Stimulated activated CD8-positive, alpha-beta memory T cell treated with anti-CD3 and anti-CD28 coated beads, Interleukin-15, amount 100 ng/mL, for 4 hours (primary cell): ENCODE measurements at places on chromosomes 13 and 19.

DNA sequence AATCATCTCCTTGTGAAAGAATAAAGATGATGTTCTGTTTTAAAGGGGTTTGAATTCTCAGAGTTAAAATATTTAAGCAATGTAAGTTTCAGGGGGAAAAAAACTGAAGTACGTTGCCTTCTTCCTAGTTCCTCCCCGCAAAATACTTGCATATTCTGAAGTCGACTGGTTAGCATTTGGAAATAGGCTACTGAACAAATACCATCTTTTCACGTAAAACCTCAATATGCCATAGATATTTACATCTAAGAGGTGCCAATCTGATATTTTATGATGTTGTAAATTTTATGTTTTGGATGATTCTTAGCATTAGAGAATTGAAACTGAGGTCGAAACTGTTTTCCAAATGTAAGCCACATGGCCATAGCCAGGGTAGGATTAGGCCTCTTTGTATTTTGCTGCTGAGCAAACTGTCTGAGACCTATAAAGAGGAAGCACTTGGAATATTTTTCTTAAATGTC lies 138.3 kb downstream of the FLT1 start:
- no peak for DNase-seq

- no peak for DNase-seq
These were observed 283.0 kb downstream of the SHISA2 start for GRCh38 chr13:25768838-25769237.

DNA sequence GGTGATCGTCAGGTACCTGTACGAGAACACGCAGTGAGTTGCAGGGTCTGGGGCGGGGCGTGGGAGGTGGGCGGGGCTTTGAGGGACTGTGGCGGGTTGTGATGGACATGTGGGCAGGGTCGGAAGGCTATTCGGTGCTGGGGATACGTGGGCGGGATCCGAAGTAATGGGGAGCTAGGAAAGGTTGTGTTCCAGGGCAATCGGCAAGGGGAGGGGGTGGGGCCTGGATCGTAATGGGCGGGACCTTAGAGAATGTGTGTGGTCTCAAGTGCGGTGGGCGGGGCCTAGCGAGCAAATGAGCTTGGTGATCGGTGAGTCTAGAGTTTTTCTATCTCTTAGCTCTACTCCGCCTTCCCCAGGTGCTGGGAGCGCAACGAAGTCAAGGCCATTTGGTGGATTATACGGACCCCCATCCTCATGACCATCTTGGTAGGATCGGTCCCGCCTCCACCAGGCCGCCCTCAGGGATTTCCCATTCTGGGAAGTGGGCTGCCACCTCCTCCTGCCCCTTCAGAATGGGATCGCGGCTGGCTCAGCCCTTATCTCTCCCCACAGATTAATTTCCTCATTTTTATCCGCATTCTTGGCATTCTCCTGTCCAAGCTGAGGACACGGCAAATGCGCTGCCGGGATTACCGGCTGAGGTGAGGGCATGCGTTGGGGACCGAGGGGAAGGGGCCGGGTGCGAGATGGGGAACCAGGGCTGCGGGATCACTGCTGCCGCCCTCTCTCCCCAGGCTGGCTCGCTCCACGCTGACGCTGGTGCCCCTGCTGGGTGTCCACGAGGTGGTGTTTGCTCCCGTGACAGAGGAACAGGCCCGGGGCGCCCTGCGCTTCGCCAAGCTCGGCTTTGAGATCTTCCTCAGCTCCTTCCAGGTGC lies 9.6 kb downstream of the GIPR start:
- peak; percentile 57 for DNase-seq

DNA sequence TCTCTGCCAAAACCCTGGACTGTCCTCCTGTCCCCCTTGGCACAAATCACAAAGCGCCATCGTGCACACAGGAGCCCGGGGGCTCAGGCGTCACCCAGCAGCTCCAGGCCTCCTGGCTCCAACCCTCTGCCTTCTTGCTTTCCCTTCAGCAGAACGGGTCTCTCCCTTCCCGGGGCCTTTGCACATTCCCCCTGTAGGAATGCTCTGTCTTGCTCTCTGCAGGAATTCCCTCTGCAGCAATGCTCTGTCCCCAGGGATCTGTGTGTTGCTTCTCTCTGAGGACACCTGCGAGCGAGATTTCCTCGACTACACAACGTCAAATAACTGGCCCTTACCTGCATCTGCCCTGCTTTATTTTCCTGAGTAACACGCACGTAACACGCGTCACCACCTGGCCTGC lies 13.3 kb upstream of the RASA3 start:
- no peak for DNase-seq

DNA sequence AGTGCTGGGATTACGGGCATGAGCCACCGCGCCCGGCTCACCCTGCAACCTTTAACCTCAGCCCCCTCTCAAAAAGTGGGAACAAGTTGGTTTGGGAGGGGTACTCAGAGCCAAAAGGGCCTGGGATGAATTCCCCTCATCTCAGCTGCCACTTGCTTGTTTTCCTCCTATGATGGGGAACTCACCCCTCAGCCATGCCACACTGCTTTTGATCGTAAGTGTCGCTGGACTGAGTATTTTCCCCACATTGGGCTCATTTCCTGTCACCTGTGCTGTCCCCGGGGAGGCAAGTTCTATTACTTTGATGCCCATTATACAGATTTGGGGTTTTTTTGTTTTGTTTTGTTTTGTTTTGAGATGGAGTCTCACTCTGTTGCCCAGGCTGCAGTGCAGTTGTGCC lies 6.5 kb downstream of the R3HDM4 start:
- no peak for DNase-seq

DNA sequence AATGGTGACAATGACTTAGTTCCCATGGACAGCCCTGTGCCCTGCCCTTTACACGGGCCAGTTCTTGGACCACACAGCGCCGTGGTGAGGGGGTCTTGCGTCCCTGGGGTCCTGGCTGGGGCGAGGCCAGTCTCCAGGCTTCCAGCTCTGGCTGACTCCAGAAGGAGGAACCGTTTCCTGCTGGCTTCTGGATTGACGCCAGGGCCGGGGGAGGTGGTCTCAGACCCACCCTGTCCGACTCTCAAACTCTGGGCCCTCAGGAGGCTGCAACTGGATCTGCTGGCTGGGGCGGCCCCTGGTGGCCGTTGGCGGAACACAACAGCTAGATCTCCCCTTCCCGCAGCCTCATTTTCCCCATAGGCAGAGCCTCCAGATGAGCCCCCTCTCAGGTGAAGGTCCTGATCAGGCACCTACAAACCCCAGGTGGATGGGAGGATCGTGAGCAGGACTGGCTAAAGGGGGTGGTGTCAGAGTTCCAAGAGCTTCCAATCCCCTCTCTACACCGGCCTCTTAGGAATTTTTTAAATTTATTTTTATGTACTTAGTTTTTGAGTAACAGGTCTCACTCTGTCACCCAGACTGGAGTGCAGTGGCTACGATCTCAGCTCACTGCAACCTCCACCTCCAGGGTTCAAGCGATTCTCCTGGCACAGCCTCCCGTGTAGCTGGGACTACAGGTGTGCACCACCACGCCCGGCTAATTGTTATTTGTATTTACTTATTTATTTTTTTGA lies 8.0 kb downstream of the CCDC194 start:
- DNase-seq: no peak

- DNase-seq: no peak
These were observed 7.3 kb upstream of the RANBP3 start for GRCh38 chr19:5985098-5985783.
